ENCODE measurements at places on chromosomes 16 and 17.
A peak's percentile ranks its signal among the peaks of the same experiment; 100 is the strongest.

- H3K36me3 ChIP-seq: no peaks in the 10 kb centered on the region
- H3K27me3 ChIP-seq: no peaks in the 10 kb centered on the region
- no peak overlapping the region for H3K27ac ChIP-seq
- no peak overlapping the region for H3K4me3 ChIP-seq
- DNase-seq: no peak
- H3K4me1 ChIP-seq: no peaks in the 10 kb centered on the region
Measured at GRCh38 chr16:74035816-74036215, 260.8 kb upstream of the PSMD7 start.

DNA sequence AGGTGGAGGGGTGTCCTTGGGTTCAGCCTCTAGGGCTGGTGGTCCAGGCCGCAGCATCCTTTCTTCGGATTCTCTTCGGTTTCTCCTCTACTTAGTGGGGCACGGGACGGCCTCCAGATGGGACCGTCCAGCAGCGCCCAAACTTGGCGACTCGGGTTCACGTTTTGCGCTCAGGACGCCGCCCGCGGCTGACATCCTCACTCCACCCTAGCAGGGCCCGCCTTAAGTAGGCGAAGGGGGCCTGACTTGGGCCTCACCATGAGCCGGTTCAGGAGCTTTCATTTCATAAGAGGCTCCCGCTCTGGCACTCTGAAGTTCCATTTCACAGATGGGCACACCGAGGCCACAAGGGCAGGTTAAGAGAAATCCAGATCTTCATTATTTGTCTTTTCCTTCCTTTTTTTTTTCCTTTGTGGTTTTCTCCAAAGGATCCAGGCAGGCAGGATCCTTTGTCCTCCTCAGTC, 141.2 kb downstream of the SEC14L1 start:
- H3K4me1 ChIP-seq: peaks cover 42% of the 10 kb centered on the region
- peak overlapping the region; percentile 70 for H3K4me3 ChIP-seq
- peaks cover 15% of the 10 kb centered on the region for H3K27me3 ChIP-seq
- no peak for DNase-seq
- H3K27ac ChIP-seq: peak overlapping the region; percentile 79

DNA sequence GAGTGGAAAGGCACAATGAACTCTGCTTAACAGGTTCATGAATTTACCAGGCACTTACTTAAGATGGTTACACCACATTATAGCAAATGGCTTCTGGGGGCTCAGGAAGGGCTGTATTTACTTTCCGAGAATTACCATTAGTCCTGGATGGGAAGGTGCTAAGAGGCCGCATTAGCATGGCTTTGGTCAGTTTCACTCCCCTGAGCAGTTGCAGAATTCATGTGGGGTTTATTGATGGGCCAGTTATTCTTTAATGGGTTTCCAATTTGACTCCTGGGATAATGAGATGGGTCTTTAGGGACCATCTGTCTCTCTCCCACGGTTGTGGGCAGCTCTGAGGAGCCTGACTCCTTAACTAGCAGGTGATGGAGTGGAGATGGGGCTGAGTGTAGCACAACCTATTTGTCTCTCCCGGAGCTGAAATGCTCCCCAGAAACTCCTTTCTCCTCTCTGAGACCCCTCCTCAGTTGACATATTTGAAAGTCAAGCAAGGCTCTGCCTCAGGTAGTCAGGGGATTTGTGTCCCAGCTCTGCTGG, 652.5 kb downstream of the HS3ST4 start:
- no peak overlapping the region for H3K27ac ChIP-seq
- no peak overlapping the region for H3K4me3 ChIP-seq
- no peak for DNase-seq

GRCh38 chr16:78455861-78456260, 356.4 kb downstream of the WWOX start:
- no peaks in the 10 kb centered on the region for H3K4me1 ChIP-seq
- H3K27ac ChIP-seq: no peak overlapping the region
- H3K27me3 ChIP-seq: no peaks in the 10 kb centered on the region
- H3K36me3 ChIP-seq: no peaks in the 10 kb centered on the region

GRCh38 chr17:34999456-34999855, 19.1 kb downstream of the LIG3 start:
- no peak for DNase-seq
- H3K27me3 ChIP-seq: no peaks in the 10 kb centered on the region
- H3K36me3 ChIP-seq: no peaks in the 10 kb centered on the region
- no peak overlapping the region for H3K27ac ChIP-seq
- H3K4me3 ChIP-seq: no peak overlapping the region
- peaks cover 6% of the 10 kb centered on the region for H3K4me1 ChIP-seq
